ENCODE measurements at places on chromosomes 3 and 15.

GRCh38 chr3:42712344-42712648, 9.7 kb upstream of the HHATL start:
- no peak for DNase-seq

DNA sequence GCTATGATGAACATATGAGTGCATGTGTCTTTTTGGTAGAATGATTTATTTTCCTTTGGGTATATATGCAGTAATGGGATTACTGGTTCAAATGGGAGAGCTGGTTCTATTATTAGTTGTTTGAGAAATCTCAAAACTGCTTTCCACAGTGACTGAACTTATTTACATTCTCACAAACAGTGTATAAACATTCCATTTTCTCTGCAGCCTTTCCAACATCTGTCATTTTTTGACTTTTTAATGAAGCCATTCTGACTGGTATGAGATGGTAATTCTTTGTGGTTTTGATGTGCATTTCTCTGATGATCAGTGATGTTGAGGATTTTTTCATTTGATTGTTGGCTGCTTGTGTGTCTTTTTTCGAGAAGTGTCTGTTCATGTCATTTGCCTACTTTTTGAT, 1124.2 kb downstream of the NAALADL2 start:
- no peak for DNase-seq

- no peak for DNase-seq
These were observed 309.8 kb upstream of the MANF start for GRCh38 chr3:51075221-51075775.

DNA sequence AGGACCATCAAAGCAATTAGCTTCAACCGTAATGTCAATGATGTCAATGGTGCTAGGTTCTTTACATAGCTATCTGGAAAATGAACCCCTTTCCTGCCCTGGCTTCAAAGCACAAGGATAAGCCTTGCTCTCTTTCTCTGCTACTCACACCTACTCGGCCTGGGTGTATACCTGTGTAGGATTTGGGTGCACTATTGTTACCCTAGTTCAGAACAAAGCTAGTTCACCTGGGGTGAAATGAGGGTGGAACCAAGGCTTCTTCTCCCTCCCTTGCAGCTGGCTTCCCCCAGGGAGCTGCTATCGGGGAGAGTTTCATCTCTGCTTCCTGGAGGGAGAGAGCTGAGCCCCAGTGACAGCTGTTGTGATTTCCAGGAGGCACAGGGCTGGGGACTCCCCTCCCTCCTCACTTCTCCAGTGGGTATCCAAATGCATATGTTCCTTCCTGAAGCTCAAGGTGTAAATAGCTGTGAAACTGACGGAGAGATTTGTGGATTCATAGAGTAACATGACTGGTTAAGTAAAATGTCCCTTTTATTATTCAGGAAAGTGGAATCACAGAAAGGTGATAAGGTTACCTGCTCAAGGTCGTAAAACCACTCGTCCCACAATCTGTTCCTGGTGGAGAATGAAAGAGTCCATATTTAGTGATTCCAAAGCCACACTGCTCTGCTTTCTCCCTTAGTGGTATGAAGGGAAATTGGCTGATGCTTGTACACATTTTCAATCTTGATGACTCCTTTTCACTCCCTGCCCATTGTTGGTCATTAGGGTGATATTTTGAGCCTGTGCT, 11.8 kb upstream of the C3orf70 start:
- no peak for DNase-seq

- DNase-seq = peak; percentile 83
These were observed 210.8 kb upstream of the SEMA6D start for GRCh38 chr15:47506329-47507100.

Measured in NCI-H1105 treated with DMSO at 0.1 percent for 48 hours (cell line).